Natural killer cell treated with Interleukin-12 subunit alpha and Interleukin-12 subunit beta and Interleukin-15 and Interleukin-18, amount 100 ng/mL, for 72 hours (primary cell): ENCODE measurements at places on chromosomes 3 and 15. TPM values are rescaled to one million over a fixed set of nuclear protein-coding genes. Genes with fewer than 3 reads are reported as not detected.

DNA sequence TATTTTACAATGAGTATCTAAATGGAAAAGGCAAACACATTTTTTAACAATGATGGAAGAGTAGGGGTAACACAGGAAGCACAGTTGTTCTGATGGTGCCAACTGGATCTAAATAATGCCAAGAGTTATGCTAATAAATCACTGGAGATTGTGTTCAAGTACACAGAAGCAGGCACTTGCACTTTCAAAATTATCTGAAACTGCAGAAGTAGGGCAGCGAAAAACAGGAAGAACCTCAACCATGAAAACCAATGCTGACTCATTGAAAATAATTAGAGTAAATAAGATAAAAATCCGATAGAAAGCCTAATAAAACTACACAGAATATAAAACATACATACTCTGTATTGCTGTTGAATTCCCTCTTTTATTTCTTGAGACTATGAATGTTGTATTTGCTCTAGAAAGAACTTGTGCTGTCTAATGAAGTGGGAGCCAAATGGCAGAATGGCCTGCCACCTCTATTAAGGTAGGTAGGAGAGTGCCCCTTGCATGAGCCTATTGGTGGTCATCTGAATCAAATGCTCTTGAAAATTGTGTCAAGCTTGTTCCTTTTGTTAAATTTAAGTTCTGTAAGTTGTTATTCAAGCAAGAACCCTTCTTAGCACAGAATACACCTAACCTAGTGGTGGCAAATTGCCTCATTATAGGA, 93.7 kb downstream of the ABI3BP start:
- no peaks in the 10 kb centered on the region for H3K4me1 ChIP-seq
- H3K27ac ChIP-seq, result no peak overlapping the region
- H3K36me3 ChIP-seq, result no peaks in the 10 kb centered on the region
- H3K4me3 ChIP-seq, result no peak overlapping the region
- no peak for DNase-seq
- H3K27me3 ChIP-seq, result no peaks in the 10 kb centered on the region

DNA sequence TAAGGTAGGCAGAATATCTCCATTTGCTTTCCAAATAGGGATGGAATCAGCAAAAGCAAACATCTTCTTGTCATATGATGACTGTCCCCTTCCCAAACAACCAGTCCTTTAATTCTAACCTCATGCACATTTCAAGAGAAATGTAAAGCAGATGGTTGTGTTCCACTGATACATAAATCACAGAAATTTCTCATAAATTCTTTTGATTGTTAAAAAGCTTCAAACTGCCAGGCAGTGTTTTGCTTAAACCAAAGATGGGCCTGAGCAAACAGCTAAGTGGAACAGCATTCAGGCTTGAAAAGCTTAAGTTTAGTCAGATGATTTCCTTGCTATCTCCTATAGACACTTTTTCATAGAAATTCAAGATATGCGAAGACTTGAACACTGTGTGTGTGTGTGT, 74.3 kb upstream of the SOX2 start:
- no peaks in the 10 kb centered on the region for H3K36me3 ChIP-seq
- no peak overlapping the region for H3K27ac ChIP-seq
- no peaks in the 10 kb centered on the region for H3K4me1 ChIP-seq
- DNase-seq, result no peak
- H3K4me3 ChIP-seq, result no peak overlapping the region
- no peaks in the 10 kb centered on the region for H3K27me3 ChIP-seq

- no peaks in the 10 kb centered on the region for H3K27me3 ChIP-seq
- no peak overlapping the region for H3K4me3 ChIP-seq
- H3K27ac ChIP-seq, result no peak overlapping the region
- DNase-seq, result peak; percentile 83
- H3K4me1 ChIP-seq, result peaks cover 16% of the 10 kb centered on the region
These were observed 35.7 kb downstream of the NGRN start for GRCh38 chr15:90300988-90301706.

DNA sequence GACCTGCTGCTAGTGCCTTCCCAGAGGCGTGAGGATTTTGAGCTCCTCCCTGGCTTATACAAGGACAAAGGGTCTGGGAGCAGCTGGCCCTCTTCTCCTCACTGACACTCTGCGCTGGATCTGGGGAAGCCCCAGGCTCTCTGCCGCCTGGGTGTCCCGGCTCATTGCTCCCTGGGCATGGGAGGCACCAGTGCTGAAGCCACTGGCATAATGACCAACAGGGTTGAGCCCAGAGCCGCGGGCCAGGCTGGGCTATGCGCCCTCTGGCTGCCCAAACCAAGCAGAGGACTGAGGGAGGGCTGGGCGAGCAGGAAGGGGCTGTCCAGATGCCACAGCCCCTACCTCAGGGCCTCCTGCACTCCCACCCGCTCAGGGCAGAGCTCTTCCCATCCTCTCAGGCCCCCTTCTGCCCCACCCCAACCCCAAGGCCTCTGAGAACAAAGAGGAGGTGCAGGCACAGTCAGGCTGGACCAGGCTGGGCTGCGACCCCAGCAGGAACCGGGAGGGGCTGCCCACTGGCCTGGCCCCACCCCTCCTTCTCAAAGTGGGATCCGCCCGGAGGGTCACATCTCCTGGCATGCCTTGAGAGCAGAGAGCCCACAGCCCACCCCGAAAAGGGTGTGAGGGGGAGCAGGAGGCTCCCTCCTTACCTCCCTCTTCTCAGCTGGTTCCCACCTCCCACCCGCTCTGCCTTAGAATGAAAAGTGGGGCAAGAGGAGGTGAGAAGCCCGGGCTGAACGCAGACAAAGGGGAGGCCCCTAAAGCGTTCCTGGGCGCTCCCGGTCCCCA, 1.6 kb downstream of the LINGO1 start:
- H3K4me1 ChIP-seq, result peaks cover 8% of the 10 kb centered on the region
- peaks cover 29% of the 10 kb centered on the region for H3K27me3 ChIP-seq
- H3K4me3 ChIP-seq, result no peak overlapping the region
- no peak for DNase-seq

DNA sequence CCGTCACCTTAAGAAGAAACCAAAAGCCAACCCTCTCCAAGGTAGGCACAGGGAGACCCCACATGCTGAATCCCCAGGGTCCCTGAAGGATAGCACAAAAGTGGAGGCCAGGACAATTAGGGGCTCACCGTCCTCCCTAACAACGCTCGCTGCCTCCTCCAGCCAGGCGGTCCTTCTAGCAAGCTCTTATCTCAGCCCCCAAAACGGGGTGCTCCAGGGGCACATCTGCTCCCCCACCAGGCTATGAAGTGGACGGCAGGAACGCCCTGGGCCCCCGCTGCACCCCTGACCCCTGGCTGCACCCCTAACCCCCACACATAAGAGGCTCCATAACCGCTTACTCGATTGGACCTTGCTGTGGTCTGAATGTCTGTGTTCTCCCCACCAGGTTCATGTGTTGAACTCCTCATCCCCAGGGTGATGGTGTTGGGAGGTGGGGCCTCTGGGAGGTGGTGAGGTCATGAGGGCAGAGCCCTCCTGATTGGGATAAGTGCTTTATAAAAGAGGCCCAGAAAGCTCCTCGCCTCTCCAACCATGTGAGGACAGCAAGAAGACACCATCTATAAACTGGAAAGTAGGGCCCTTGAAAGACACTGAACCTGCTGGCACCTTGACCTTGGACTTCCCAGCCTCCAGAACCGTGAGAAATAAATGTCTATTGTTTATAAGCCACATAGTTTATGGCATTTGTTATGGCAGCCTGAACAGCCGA, 153.3 kb downstream of the NUP210 start:
- H3K36me3 ChIP-seq, result no peaks in the 10 kb centered on the region
- no peak overlapping the region for H3K4me3 ChIP-seq
- DNase-seq, result no peak
- no peak overlapping the region for H3K27ac ChIP-seq

DNA sequence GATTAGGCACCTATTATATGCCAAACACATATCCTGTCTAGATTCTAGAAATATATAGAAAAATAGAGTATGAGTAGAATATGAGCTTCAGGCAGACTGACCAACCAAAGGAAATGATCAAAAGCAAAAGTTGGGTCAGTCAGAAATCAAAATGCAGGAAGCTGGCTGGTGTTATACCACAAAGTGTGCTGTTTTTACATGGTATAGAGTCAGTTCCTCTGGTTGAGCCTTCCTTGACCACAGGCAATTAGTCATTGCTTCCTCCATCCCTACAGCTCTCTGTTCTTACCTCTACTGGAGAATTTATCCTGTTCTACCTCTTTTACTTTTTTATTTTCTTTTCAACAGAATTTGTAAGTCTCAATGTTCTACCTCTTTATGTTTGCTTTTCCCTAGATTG, 149.8 kb downstream of the TMCO5A start:
- H3K4me1 ChIP-seq, result peaks cover 20% of the 10 kb centered on the region
- H3K4me3 ChIP-seq, result peak overlapping the region; percentile 26
- peak overlapping the region; percentile 77 for H3K27ac ChIP-seq
- no peaks in the 10 kb centered on the region for H3K36me3 ChIP-seq
- no peak for DNase-seq
- peaks cover 27% of the 10 kb centered on the region for H3K27me3 ChIP-seq

DNA sequence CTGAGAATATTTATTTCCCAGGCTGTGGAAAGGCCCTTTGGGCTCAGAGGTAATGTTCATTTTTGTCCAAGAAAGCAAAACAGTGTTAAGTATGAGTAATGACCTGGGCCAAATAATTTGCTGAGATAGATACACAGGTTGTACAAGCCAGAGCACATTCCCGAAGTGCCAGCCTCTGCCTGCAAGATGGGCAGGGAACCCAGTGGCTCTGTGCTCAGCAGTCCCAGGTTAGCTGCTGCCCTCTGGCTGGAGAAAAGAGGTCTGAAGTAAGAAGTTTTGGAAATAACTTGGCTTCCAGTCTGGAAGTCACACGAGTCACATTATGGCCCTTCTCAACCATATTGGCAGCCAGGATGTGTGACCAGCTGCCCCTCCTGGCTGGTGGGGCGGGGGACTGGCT, 20.2 kb downstream of the MYZAP start:
- no peak overlapping the region for H3K4me3 ChIP-seq
- H3K27me3 ChIP-seq, result peaks cover 3% of the 10 kb centered on the region
- H3K36me3 ChIP-seq, result no peaks in the 10 kb centered on the region
- no peaks in the 10 kb centered on the region for H3K4me1 ChIP-seq
- H3K27ac ChIP-seq, result no peak overlapping the region

- H3K27ac ChIP-seq, result no peak overlapping the region
- peaks cover 3% of the 10 kb centered on the region for H3K27me3 ChIP-seq
- DNase-seq, result no peak
- no peaks in the 10 kb centered on the region for H3K36me3 ChIP-seq
These were observed 4.4 kb upstream of the ZNF589 start for GRCh38 chr3:48236531-48236930.

- H3K27me3 ChIP-seq, result peaks cover 12% of the 10 kb centered on the region
- no peak overlapping the region for H3K27ac ChIP-seq
- peaks cover 15% of the 10 kb centered on the region for H3K36me3 ChIP-seq
- no peak overlapping the region for H3K4me3 ChIP-seq
- peaks cover 48% of the 10 kb centered on the region for H3K4me1 ChIP-seq
These were observed 264.3 kb downstream of the PLCL2 start for GRCh38 chr3:17149076-17149475.

DNA sequence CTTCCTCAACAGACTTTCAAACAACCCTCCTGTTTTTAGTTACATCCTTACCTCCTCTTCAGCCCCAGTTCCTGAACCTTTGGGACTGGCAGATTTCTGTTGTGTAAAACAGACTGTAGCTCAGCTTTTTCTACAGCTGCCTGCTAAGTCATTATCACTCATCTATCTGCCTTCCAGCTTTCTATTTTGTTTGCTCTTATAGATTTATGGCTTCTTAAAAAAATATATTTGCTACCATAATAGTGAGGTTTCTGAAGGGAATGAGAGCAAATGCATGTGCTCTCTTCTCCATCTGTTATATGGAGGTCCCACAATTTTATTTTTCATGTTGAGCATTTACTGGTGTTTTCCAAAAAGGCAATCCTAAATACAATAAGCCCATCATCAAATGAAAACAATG, 18.2 kb upstream of the GJD2 start:
- H3K4me3 ChIP-seq, result no peak overlapping the region
- H3K27ac ChIP-seq, result no peak overlapping the region
- no peak for DNase-seq
- no peaks in the 10 kb centered on the region for H3K4me1 ChIP-seq

DNA sequence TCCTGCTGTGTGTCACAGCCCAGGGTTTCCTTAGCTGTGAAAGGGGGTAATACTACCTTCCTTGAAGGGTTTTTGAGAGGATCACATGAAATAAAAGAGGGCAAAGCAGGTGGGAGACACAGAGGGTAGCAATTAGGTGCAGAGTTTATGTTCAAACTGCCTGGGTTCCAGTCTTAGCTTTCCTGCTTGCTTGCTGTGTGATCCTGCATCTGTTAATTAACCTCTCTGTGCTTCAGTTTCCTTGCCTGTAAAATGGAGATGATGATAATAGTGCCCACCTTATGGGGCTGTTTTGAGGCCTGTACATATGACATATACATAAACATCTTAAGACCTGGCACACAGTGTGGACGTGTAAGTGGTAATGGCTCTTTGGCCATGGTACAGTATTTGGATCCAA, 35.0 kb downstream of the SPSB4 start:
- DNase-seq, result no peak
- H3K27me3 ChIP-seq, result peaks cover 5% of the 10 kb centered on the region
- H3K4me1 ChIP-seq, result no peaks in the 10 kb centered on the region

GRCh38 chr15:53716909-53717876, 42.3 kb downstream of the WDR72 start:
- H3K4me1 ChIP-seq, result no peaks in the 10 kb centered on the region
- H3K36me3 ChIP-seq, result no peaks in the 10 kb centered on the region
- H3K27me3 ChIP-seq, result no peaks in the 10 kb centered on the region

GRCh38 chr3:142211034-142211433, 14.4 kb downstream of the GK5 start:
- H3K36me3 ChIP-seq, result peaks cover 40% of the 10 kb centered on the region
- H3K27me3 ChIP-seq, result no peaks in the 10 kb centered on the region
- peak overlapping the region; percentile 53 for H3K4me3 ChIP-seq
- DNase-seq, result no peak
- peaks cover 39% of the 10 kb centered on the region for H3K4me1 ChIP-seq
- peak overlapping the region; percentile 81 for H3K27ac ChIP-seq

DNA sequence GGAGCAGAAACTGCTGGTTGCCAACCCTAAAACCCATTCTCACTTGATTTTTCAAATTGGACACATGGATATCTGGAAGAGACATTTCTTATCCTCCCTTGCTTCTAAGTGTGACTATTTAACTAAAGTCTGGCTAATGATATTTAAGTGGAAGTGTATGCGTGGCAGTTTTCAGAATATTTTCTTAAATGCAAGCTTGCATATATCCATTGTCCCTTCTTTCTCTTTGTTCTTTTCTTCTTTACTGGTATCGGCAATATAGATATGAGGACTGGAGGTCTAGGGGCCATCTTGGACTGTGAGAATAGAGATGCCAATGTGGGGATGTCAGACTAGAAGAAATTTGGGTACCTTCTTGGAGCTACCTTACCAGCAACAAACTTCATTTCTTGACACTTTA, 364.3 kb upstream of the DPH6 start:
- no peaks in the 10 kb centered on the region for H3K4me1 ChIP-seq
- H3K36me3 ChIP-seq, result no peaks in the 10 kb centered on the region
- DNase-seq, result no peak
- no peak overlapping the region for H3K27ac ChIP-seq

Gene NPAP1
- not detected for total RNA-seq

Gene HGD
- 1.00 TPM for total RNA-seq

Gene GOLGA6L9
- total RNA-seq, result 7.4 TPM

Gene TMOD2
- 7.2 TPM for total RNA-seq

Gene VEPH1
- not detected for total RNA-seq

Gene TGM4
- total RNA-seq, result not detected

Gene ZIC4
- total RNA-seq, result not detected

Gene ADAMTS9
- not detected for total RNA-seq

Gene MKRN2OS
- not detected for total RNA-seq

Gene THPO
- total RNA-seq, result not detected
